Osteoblast (primary cell): ENCODE measurements at places on chromosomes 7 and 10. TPM values are rescaled to one million over a fixed set of nuclear protein-coding genes. Genes with fewer than 3 reads are reported as not detected.

Gene NPY4R2
- not detected in 2 replicates for total RNA-seq

Gene IFIT3
- total RNA-seq = 33.9 and 43.8 TPM in 2 replicates

Gene NCF1
- total RNA-seq = under 0.01 TPM in 1 of 2 replicates, not detected in the other

DNA sequence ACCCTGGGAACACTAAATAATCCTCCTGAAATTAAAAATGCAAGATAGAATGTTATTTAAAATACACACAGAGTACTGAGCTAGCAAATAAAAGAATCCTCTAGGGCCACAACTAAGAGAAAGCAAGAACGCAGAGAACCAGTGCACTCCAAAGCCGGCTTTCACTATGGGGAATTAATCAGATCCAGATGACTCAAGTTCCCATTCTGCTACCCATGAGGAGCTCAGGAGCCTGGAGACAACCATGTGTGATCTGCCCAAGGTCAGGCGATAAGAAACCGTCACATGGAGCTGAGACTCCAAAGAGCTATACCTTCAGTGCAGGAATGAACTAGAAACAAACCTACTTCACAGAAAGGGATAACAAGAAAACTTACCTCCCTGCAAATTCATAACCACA lies 19.5 kb upstream of the CYREN start:
- H3K27ac ChIP-seq = no peak overlapping the region
- H3K27me3 ChIP-seq = no peaks in the 10 kb centered on the region
- no peak overlapping the region for H3K4me3 ChIP-seq
- peaks cover 31% of the 10 kb centered on the region for H3K36me3 ChIP-seq

- H3K27me3 ChIP-seq = no peaks in the 10 kb centered on the region
- no peak overlapping the region for H3K27ac ChIP-seq
- no peaks in the 10 kb centered on the region for H3K36me3 ChIP-seq
- peaks cover 11% of the 10 kb centered on the region for H3K4me1 ChIP-seq
These were observed 56.5 kb upstream of the EEPD1 start for GRCh38 chr7:36096460-36097095.

DNA sequence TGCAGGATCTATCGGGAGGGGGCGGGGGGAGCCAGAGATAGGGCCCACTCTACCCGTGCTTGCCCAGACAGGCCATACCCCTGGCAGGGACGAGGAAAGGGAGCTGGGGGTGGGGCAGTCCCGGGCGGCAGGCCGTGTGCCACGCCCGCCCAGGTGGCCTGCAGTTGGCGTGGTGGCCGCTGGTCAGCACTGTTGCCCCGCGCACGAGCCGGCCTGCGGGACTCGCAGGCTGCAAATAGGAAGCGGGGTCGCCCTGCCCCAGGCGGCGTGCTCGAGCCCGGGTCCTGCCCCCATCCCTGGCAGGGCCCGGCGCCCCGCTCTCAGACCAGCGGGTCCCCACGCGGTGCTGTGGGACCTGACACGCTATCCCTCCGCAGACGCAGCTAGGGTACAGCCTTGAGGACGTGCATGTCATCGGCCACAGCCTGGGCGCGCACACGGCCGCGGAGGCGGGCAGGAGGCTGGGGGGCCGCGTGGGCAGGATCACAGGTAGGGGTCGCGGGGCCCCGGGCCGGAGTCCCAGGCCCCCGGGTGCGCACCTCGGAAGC lies 6.7 kb downstream of the PNLIPRP2 start:
- no peaks in the 10 kb centered on the region for H3K27me3 ChIP-seq
- no peaks in the 10 kb centered on the region for H3K36me3 ChIP-seq
- peak; percentile 52 for DNase-seq
- no peaks in the 10 kb centered on the region for H3K4me1 ChIP-seq

DNA sequence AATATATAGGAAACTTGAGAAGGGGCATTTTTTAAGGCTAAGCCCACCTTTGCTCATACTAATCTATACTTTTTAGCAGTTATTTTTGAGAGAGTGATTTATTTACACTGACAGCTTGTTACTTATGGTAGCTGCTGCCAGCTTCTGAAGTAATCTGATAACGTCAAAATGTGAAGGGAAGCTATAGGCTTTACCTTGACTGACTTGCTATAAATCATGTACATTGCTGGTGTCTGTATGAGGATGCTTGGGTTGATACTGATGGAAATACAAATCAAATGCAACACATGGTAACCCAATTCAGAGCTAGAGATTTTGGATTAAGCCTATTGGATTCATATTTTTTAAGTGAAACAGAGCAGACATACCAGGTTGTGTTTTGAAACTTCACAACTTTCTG lies 299.4 kb downstream of the LRMDA start:
- no peak overlapping the region for H3K4me3 ChIP-seq
- H3K27ac ChIP-seq = no peak overlapping the region
- no peak for DNase-seq
- H3K36me3 ChIP-seq = no peaks in the 10 kb centered on the region
- H3K4me1 ChIP-seq = no peaks in the 10 kb centered on the region
- peaks cover 4% of the 10 kb centered on the region for H3K27me3 ChIP-seq

DNA sequence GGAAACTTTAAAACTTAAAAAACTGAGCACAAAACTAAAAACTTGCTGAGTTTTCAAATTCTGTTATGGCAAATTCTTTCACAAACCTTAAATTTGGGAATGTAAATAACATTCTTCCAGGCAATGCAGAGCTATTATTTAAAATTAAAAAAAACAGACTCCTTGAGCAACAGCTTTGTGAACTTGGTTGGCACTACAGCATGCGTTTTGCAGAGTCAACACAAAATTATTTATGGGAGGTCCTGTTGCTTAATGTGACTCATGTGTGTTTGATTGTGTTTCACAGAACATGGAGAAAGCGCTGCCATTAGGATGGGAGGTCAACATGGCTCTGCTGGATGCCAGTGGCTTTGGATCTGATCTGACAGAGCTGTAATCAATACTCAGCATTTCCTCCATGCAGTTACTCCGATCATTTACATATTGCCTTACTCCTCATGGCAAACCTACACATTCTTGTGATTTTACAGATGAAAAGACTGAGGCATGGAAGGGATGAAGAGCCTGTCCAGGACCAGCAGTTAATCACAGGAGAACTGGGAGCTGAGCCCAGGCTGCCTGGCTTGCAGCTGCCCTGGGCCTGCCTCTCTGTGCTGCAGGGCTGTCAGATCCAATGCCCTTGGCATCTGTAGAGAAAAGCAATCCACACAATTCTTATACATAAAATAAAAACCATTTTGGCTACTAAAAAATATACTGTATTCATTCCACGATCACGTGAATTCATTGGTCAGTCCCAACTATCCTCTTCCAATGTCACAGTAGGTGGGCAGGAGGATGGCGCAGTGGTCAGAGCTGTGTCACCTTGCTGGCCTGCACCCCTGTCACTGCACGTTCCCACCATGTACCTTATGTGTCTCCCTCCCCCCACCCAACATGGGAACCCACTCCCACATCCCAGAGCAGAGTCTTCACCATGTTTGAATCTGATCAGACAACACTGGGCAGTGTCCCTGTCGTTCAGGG lies 200.9 kb downstream of the CXCL12 start:
- no peaks in the 10 kb centered on the region for H3K36me3 ChIP-seq
- no peak overlapping the region for H3K27ac ChIP-seq
- peaks cover 12% of the 10 kb centered on the region for H3K4me1 ChIP-seq

GRCh38 chr7:35348611-35349400 lies 94.9 kb upstream of the TBX20 start:
- H3K36me3 ChIP-seq = no peaks in the 10 kb centered on the region
- no peak for DNase-seq
- H3K4me3 ChIP-seq = no peak overlapping the region
- no peaks in the 10 kb centered on the region for H3K4me1 ChIP-seq
- no peaks in the 10 kb centered on the region for H3K27me3 ChIP-seq

DNA sequence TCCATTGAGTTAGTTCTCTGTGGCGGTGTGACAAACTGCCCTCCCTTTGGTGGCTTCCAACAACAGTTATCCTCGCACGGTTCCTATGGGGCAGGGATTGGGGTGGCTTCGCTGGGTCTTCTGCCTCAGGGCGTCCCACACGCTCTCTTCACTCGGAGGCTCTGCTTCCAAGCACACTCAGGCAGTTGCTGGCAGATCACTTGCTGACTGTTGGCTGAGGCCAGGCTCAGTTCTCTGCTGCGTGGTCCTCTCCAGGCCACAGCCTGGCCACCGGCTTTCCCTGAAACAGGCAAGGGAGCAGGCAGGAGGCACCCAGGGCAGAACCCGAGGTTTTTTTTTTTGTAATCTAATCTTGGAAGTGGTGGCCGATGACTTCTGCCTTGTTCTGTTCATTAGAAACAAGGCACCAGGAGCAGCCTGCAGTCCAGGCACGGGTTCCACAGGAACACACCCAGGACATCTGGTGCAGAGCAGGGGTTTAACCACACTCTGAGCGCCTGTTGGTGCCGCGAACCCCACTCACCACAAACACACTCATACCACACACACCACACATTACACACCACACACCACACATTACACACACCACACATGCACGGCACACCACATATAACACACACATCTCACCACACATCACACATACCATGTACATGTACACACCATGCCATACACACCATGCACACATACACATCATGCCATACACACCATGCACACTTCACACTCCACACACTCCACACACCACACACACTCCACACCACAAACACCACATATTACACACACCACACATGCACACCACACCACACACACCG lies 112.2 kb downstream of the PTPN20 start:
- no peak overlapping the region for H3K27ac ChIP-seq
- H3K36me3 ChIP-seq = no peaks in the 10 kb centered on the region
- no peak overlapping the region for H3K4me3 ChIP-seq
- peaks cover 2% of the 10 kb centered on the region for H3K27me3 ChIP-seq

GRCh38 chr7:69577221-69577620 lies 21.1 kb upstream of the AUTS2 start:
- H3K4me1 ChIP-seq = no peaks in the 10 kb centered on the region
- no peak for DNase-seq
- H3K27ac ChIP-seq = no peak overlapping the region
- H3K4me3 ChIP-seq = no peak overlapping the region

DNA sequence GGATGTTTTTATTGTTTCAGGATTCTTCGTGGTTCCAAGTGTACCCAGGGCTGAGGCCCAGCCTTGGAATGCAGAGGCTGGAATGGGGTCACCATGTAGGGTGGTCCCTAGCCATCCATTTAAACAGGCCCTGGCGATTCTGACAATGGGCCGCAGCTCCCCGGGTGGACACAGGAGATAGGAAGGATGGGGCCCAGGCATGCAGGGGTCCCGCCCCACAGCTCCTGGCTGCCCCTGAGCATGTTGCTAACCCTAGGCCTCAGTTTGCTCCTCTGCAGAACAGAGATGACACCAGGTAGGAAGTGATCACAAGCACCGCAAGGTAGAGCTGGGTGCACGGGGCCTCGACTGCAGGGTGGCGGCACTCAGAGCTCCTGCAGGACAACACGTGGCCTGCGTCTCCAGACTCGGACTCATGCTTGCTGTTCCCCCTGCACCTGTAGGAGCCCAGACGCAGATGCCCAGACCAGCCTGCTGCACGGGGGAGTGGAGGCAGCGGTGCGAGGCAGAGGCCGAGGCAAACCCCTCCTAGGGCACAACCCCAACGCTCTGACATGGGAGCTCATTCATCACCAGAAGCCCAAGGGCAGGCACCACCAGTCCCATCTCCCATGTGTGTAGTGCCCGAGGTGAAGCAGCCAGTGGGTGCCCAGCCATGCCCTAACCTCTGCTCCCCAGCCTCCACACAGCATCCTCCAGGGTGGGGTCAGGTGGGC lies 25.5 kb downstream of the VIPR2 start:
- H3K36me3 ChIP-seq = no peaks in the 10 kb centered on the region
- H3K27me3 ChIP-seq = no peaks in the 10 kb centered on the region
- no peak overlapping the region for H3K27ac ChIP-seq
- no peaks in the 10 kb centered on the region for H3K4me1 ChIP-seq
- H3K4me3 ChIP-seq = no peak overlapping the region
- no peak for DNase-seq
